ENCODE measurements at places on chromosomes 12 and 14.

DNA sequence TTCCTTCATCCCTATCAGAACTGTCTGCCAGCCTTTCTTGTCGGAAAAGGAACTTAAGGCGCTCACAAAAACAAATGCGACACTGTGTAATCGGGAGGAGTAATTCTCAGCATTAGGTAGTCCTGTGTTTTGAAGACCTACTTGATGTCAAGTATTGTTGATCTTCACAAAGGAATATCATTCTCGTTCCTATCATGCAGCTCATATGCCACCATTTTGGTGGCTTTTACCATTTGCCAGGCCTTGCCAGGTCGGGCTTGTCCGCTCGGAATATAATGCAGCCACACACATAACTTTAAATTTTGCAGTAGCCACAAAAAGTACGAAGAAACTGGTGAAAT is 903 bp upstream of the PPP4R3A start:
- no peak for DNase-seq

DNA sequence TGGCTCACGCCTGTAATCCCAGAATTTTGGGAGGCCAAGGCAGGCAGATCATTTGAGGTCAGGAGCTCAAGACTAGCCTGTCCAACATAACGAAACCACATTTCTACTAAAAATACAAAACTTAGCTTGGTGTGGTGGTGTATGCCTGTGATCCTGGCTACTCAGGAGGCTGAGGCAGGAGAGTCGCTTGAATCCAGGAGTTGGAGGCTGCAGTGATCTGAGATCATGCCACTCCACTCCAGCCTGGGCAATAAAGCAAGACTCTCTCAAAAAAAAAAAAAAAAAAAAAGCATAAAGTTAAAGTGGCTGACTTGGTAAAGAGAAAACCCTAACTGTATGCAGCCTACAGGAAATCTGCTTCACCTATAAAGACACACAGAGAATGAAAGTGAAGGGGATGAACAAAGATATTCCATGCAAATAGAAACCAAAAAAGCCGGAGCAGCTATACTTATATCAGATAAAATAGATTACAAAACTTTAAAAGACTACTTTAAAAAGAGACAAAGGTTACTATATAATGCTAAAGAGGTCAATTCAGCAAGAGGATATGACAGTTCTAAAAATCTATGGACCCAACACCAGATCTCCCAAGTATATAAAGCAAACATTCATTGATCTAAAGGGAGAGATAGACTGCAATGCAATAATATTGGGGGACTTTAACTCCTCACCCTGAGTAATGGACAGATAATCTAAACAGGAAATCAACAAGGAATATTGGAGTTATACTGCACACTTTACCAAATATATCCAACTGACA is 4.1 kb downstream of the CLEC2B start:
- no peak for DNase-seq

GRCh38 chr12:91441993-91442952 is 259.7 kb upstream of the DCN start:
- DNase-seq: no peak

DNA sequence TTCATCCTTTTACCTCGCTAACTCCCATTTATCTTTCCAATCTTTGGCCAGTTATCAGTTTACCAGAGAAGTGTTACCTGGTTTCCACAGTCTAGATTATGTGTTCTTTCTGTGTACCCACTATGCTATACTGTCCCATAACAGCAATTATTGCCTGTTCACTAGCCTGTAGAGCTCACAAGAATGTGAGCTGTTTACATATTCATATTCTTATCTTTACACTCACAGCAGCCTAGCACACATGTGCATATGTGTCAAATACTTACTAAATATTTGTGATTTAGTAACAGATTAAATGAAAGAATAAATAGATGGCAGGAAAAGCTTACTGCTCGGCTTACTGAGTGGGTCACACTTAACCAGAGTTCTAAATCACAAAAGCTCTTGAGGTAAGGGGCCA is 97.8 kb downstream of the NOVA1 start:
- no peak for DNase-seq

DNA sequence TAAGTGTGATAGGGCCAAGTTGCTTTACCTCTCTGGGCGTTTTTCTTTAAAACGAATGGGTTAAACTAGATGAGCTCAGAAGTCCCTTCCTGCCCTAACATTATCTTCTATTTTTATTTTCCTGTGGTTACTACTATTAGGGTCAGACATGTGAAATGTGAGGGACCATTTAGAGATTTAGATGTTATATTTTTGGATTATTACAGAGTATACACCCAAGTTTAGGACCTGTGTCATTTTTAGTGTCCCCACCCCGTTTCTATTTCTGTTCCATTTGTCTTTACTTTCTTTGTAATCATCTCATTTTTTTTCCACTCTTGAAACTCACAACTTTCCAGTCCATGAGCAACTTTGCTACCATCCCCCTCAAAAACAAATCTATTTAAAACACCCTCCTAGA is 56.3 kb downstream of the SLC4A8 start:
- no peak for DNase-seq

DNA sequence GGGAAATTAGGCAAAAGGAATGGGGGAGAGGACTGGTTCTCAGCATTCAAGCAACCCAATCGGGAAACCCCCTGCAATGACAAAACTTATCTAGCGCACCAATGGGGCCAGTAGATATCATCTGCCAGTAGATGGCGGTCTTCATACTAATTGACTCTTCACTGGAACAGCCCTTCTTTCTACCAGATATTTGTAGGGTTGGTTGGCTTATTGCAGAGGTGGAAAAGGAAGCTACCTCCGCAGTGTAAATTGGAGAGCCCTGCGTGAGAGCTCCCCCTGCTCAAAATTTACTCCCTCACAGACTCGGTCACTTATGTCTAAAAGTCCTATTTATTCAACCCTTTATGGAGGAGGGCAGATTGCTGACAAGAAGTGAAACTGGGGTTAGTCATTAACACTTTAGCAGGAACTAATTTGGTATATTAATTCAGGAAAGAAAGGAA is 166.1 kb upstream of the CCND2 start:
- DNase-seq: no peak

GRCh38 chr14:52735921-52736489 is 6.0 kb downstream of the STYX start:
- no peak for DNase-seq

DNA sequence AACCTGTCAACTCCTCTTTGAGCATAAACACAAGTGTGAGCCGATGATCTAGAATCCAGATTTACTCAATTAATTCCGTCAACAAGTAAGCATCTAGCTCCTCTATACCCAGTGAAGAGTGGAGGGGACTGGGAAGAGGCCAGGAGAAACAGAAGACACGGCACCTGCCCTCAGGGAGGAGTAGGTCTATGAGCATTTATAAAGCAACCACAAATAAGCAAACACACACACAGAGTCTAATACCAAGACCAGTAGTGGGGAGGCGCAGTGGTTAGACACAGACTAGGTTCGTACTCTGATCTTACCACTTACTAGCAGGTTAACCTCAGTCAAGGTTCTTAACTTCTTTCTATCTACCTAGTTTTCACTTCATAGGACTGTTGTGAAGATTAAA is 5.9 kb upstream of the FOXN3 start:
- no peak for DNase-seq

- no peak for DNase-seq
These were observed 178.5 kb downstream of the SSPN start for GRCh38 chr12:26373606-26374495.

GRCh38 chr12:115767916-115768315 is 509.6 kb downstream of the MED13L start:
- no peak for DNase-seq

GRCh38 chr12:26620907-26621306 is 212.1 kb downstream of the ITPR2 start:
- DNase-seq: no peak

DNA sequence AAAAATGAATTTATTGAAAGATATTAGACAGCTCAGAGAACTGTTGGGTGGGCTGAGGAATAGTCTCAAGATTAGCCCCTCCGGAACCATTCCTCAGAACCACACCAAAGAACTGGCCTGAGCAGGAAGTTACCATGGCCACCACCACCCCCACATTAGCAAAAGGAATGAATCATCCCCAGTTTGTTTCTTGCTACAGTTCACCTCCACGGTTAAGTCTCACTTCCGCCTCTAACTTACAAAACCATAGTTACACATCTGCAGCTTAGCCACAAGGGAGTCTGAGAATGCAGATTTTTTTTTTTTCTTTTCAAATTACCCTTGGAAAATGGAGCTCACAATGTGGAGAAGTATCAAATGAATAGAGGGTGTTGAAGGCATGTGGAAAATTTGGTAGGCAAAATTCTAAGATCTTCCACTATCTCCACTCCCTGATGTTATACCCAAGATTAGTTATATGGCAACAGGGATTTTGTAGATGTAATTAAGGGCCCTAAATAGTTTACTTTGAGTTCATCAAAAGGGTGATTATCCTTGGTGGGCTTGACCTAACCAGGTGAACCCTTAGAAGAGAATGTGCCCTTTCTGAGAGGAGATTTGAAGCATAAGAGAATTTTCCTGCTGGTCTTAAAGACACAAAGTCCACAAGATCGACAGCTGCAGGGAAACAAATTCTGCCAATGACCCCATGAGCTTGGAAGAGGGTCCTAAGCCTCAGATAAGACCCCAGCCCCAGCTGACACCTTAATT is 129.8 kb upstream of the KRR1 start:
- DNase-seq: no peak

DNA sequence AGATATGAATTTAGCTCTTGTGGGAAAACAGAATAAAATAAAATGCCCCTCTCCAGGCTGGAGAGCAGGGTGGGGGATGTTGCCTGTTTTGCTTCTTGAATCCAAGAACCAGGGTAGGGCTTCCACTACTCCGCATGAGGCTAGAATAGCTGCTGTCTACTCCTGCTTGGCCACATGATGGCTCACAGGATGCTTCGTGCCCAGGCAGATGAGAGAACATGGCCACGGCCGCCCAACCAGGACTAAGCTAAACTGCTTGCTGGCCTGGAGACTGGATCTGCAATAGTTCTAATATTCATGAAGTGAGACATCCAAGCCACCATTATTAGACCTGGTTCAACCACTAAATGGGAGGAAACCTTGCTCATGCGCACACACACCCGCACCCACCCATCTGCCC is 122.2 kb upstream of the METAP2 start:
- DNase-seq: no peak

All from NCI-H187 treated with DMSO at 0.1 percent for 48 hours (cell line).